ENCODE measurements at places on chromosomes 16 and 17.
A peak's percentile ranks its signal among the peaks of the same experiment; 100 is the strongest.

- no peak for DNase-seq
Measured at GRCh38 chr17:50331085-50331791, 14.7 kb upstream of the XYLT2 start.

- no peak for DNase-seq
Measured at GRCh38 chr16:4003166-4003565, 113.1 kb downstream of the ADCY9 start.

DNA sequence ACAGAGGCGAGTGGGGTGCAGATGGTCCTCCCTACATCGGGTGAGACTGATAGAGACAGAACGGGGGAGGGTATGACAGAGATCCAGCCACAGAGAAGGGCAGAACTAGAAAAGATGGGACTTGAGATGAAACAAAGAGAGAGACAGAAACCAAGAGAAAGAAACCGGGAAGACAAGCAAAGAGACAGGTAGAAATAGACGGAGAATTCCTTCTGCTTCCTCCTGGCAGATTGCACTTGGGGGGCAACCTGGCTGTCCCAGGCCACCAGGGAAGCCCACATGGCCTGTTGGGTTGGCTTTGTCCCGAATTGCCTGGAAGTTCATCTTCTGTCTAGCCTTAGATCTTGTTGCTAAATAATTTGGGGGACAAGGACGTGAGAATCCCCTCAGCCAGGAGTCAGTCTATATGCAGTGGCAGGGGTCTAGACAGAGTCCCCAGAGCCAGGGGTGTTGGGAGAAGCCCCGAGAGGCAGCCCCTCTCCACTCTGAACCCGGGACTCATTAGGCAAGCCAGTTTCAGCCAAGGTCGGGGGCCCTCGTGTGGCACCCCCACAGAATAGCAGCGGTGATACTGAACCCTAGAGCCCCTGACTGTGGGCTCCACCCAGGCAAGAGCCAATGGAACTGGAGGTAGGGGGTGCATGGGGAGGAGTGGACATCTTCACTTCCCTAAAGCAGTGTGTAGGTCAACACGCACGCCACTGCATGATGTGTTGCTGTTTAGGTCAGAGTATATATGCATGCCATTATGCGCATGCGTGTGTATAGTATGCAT lies 627 bp upstream of the TSPOAP1 start:
- DNase-seq = no peak

DNA sequence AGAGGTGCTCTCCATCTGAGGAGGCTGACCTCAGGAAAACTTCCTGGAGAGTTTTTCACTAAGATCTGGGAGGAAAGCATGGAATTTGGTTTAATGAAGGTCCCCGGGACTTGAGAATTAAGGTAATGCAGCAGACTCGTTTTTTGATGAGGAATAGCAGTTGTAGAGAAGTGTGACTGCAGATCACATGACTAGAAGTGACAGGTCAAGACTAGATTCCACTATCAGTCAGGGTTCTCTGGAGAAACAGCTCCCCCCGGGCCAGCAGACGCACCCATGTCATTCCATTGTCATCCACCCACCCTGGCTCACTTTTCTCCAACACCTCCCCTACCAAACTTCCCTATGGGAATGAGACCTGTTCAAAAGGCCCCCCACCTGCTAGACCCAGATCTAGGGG lies 1.9 kb upstream of the DHRS13 start:
- no peak for DNase-seq

DNA sequence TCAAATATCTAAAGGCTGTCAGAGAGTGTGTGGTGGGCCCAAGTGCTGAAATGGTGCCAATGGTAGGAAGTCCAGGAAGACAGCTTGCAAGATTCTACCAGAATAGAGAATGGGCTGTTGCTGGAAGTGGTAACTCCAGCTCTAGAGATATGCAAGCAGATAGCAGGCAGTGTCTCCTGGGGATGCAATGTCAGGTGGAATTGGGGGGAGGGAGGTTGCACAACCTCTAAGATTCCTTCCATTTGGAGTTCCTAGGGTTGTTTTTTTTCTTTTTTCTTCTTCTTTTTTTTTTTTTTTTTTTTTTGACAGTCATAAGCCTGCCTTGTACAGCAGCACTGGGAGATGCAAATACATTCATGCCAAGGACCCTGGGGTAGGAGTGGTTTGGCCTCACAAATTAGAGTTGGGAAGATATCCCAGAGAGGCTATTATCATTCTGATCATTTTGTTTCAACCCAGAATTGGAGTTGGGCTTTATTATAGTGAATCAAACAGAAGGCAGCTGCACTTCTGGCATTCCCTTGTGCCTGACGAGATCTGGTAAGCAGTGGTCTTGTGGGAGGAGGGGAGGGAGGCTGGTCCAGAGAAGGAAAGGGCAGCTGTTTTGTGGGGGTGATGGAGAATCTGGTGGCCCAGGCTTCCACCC lies 51.1 kb downstream of the SLC6A2 start:
- peak; percentile 34 for DNase-seq

GRCh38 chr17:71003736-71004135 lies 834.4 kb downstream of the KCNJ2 start:
- DNase-seq = no peak

GRCh38 chr16:1746693-1747195 lies 24.6 kb downstream of the NME3 start:
- no peak for DNase-seq

DNA sequence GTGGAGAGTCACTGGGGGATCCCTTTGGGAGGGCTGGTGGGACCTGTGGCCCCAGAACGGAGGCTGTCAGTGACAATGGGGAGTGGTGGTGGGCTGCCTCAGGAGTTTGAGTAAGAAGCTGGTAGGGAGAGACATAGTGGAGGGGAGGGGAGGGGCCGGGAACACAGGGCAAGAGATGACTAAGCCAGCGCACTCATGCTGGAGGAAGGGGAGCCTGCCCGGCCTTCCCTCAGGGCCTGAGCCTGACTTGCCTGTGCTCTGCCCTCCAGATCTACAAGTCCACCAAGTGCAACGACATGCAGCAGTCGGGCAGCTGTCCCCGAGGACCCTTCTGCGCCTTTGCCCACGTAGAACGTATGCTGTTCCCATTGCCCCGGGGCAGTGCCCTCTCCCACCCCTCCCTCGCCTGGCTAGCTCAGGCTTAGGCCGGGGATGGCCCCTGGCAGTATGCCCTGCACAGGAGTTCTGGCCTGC lies 29.3 kb downstream of the UNC13D start:
- DNase-seq = no peak

DNA sequence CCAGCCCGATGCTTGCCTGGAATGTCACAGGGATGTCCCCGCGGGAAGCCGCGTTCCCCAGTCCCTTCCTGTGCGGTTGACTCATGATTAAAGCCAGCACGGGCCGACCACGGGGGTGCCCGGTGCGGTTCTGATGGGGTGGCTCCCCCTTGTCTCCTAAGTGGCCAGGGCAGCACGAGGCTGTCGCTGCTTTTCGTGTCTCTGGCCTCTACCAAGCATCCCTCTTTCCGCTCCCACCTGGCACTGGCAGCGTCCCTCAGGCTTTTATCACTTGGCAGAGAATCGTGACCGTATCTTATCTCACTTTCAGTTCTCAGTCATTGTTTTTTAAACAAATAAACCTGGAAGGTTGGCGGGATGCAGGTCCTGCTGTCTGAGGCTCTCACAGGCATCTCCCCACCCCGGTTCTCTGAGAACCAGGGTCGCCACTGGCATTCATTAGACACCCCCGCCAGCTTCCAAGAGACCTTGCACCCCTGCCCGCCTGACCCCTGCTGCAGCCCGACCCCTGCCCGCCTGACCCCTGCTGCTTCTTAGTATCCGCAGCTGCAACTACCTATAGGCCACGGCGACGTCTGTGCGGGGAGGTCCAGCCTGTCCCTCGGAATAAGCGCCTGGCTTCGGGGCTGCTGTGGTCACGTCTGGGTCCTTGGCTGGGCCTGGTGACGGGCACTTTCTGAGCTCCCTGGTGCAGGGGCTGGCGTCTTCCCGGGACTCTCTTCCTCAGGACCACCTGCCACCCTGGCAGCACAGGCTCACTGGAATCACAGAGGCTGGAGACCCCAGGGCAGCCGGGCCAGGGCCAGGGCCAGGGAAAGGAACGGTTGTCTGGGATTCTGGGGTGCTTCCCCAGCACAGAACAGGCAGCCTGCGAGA lies 7.5 kb downstream of the C1QTNF8 start:
- DNase-seq = no peak

DNA sequence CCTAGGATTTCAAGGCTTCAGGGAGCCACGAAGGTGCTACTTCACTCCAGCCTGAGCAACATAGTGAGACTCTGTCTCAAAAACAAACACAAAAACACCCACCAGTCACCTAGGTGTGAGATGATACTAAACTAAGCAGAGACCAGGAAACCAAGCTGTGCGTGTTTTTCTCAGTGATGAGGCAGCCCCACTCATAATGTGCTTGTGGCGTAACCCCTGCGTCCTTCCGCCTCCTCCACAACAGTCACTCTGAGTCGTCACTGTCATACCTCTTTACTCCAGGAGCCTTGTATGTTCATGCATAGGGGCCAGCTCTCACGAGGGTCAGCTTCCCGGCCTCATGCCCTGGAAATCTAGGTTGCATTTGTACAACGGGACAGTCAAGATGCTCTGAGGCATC lies 31.1 kb upstream of the SLC47A1 start:
- no peak for DNase-seq

- no peak for DNase-seq
Measured at GRCh38 chr16:51710186-51710585, 559.1 kb upstream of the SALL1 start.

DNA sequence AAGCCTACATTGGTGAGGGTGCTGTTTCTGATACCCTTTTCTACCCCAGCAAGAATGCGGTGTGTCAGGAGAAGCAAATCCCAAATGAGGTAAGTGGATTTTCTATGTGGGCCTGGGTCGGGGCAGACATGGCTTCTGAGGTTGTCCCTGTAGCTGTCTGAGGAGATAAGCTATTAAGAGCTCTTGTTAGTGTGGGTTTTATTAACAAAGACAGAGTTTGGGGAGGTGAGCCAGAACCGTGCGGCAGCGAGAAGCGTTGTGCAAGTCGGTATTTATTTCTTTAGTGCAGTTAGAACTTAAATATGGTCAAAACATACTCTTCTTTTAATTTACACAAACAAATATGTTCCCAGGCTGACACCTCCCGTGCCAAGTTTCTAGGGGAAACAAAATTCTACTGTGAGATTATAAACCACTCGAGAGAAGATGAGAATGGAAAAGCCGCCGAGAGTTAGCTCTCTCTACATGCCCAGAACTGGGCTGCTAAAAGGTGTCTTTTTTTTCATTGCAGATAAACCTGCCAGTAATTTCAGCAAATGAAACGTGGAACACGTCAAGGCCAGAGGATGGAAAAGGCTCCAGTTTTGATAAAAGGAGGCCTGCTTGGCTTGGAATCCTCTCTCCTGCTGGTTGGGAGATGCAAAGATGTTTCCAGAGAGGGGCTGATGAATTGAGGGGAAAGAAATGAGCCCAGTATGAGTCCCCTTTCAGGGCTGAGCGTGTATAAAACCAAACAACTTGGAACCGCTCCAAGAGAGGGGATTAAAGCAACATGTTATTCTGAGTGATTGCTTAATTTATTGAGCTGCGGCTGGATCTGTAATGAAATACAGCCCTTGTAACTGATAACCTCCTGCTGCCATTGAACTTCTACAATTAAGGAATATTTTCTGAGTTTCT lies 254.6 kb downstream of the MRTFB start:
- DNase-seq = no peak
